ENCODE measurements at places on chromosomes 4 and X.

DNA sequence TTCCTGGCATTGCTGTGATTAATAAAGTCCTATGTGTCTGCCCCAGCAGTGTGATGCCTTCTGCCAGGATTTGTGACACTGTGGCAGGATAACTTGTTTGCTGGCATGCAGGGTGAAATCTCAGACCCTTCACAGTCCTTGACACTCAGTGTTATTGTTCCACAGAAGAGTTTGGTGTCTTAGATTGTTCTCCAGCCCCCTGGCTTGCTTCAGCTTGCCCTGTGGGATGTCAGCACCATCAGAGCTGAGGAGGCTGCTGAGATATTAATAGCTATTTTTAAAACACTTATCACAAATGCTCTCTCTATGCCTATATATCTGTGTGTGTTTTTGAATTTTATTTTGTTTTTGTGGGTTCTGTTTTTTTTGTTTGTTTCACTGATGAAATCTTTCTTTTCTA, 136.9 kb downstream of the TSPAN5 start:
- no peak for DNase-seq

GRCh38 chr4:94491322-94491721, 39.6 kb downstream of the PDLIM5 start:
- no peak for DNase-seq

- DNase-seq = no peak
Measured at GRCh38 chrX:150696331-150696730, 3.1 kb downstream of the MTMR1 start.

DNA sequence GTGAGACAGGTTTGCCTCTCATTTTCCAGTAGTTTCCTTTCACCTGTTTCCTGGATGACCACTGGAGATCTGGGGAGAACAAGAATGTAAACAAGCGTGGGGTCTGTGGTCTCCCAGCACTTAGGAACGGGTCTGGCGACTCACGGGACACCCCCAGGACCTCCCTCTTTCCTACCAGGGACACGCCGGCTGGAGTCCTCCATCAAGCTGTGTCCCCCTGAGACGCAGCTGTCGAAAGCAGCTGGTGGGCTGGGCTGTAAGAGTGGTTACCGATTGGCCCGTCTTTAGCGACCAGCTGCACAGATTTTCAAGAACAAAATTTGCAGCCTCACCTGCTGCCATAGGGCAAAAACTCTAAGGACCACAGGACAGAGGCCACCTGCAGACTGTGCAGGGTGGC, 11.9 kb downstream of the LRPAP1 start:
- no peak for DNase-seq

DNA sequence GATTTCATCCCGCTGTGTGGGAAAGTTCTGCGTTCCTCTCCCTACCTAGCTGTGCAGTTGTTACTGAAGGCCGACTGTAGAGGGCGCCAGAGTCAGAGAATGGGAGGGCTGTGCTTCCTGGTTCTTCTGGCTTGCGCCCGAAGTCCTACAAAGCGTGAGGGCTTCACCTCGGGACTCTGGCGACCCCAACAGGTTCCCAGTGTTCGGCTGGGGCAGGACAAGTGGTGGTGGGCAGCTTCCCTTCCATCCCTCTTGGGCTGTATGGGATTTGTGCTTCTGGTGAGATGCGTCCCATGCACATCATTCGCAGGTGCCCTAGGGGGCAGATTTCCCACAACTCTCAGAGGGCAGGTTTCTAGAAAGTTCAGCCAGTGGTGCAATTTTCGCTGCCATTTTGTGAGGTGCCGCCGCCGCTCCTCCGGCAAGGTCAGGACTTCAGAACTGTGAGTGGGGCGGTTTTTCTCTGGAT, 27.3 kb downstream of the CT45A1 start:
- no peak for DNase-seq

- DNase-seq = no peak
Measured at GRCh38 chrX:28278251-28278650, 297.0 kb upstream of the DCAF8L1 start.
